Upper lobe of right lung (tissue), 1 donor: ENCODE measurements at places on chromosomes 7 and 10. TPM values are rescaled to one million over a fixed set of nuclear protein-coding genes. Genes with fewer than 3 reads are reported as not detected.

Gene MYH16
- total RNA-seq = not detected

DNA sequence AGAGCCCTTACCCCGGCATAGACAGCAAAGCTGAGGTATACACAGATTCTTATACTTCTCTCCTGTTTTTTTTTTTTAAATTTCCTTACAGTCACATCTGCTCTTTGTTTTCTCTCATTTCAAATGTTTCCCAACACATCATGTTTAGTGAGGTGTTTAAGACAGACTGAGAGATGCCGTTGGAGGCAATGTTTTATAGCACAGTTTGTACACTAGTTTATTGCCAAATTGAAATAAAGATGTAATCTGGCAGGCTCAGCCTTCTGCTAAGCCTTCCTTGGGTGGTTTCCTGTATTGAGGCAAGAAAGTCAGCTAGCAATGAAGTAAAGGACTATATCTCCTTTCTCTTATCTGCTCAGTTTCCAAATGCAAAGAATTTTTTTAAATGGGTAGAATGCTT lies 393.4 kb downstream of the SORCS1 start:
- no peaks in the 10 kb centered on the region for H3K36me3 ChIP-seq
- no peaks in the 10 kb centered on the region for H3K27me3 ChIP-seq
- no peak overlapping the region for H3K4me3 ChIP-seq
- H3K4me1 ChIP-seq = no peaks in the 10 kb centered on the region

- H3K4me1 ChIP-seq = peaks cover 48% of the 10 kb centered on the region
- H3K4me3 ChIP-seq = no peak overlapping the region
- no peaks in the 10 kb centered on the region for H3K27me3 ChIP-seq
These were observed 60.2 kb downstream of the STK17A start for GRCh38 chr7:43642897-43643630.

- no peak for DNase-seq
- H3K4me1 ChIP-seq = no peaks in the 10 kb centered on the region
- H3K36me3 ChIP-seq = no peaks in the 10 kb centered on the region
These were observed 756.3 kb downstream of the AUTS2 start for GRCh38 chr7:70354409-70355169.

DNA sequence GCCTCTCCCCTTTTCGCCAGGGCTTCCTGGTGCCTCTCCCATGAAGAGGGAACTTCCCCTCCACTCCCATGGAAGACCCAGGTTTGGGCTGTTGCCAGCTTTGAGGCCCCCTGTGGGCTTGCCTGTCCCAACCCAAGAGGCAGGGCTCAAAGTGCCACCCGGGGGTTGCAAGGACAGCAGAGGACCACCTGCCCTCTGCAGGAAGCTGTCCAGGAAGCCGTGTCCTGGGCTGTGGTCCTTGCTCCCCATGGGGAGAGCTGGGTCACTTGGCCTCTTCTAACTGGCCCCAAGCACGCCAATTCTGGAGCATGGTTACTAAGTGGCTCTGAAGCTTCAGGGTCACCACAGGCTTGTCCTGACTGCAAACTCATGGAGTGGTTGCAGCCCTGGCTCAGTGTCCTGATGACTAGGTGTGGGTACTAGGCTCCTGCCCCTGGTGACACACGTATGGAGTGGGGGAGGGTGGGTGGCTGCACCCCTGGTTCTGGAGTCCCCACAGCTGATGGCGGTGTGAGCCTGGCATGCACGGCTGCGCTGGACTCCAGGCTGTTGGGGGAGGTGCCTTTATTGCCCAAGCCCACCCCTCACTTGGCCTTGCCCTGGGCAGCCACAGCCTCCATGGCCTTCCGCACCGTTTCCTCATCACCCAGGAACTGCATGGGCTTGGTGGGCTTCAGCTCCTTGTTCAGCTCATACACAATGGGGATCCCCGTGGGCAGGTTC lies 3.0 kb downstream of the PGAM2 start:
- peaks cover 49% of the 10 kb centered on the region for H3K36me3 ChIP-seq
- H3K4me1 ChIP-seq = peaks cover 10% of the 10 kb centered on the region
- DNase-seq = peak; percentile 52
- H3K4me3 ChIP-seq = no peak overlapping the region
